Glutamatergic neuron (in vitro differentiated cells): ENCODE measurements at places on chromosomes 6 and 20.

DNA sequence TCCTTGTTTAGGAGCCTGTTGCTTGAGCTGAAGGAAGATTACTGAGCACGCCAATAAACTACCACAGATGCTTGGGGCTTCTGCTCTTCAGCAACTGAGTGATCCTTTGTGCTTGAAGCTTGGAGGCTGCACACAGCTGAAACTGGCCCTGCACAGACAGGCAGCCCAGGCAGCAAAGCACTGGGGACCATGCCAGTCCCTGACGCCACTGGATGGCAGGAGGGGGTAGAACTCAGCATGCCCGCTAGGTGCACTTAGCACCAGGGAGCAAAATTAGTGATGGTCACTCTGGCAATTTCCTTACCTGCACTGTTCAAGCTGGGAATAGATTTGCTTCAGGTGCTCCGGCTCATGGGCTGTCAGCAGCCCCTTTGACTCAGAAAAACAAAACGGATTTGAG lies 91.5 kb downstream of the FAM50B start:
- DNase-seq = no peak

GRCh38 chr6:4958624-4959023 lies 45.2 kb downstream of the RPP40 start:
- DNase-seq = no peak

DNA sequence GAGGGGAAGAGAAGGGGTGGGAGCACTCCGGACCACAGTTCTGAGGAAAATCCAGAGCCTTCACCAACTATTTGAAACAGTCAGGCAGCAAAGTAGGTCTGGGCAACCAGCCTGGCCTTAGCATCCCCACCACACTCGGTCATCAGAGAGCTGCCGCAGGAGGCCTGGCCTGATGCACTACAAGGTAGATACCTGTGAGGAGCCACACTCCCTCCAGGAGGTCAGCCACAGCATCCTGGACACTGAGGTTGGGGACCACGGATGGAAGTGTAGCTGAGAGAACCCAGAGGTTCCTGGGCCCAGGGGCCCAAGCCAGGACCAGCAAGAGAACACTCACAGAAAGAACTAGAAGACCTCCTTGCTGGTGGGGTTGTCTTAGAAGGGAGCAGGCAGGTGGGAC lies 194.8 kb upstream of the PROKR2 start:
- no peak for DNase-seq

DNA sequence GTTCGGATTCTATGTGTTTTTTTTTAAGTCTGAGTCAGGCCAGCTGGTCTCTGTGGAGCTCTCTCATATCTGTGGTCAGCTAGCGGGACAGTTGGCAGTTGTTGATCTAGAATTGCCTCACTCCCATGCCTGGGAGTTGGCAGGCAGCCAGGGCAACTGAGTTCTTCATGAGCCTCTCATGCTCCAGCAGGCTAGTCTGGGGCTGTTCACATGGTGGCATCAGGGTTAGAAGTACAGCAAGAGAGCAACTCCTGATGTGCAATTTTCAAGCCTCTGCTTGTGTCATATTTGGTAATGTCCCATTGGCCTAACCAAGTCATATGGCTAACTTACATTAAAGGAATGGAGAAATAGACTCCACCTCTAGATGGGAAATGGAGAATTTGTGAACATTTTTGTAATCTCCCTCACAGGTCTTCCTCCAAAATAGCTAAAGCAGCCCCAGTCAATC lies 6.7 kb upstream of the IFT52 start:
- DNase-seq = no peak

GRCh38 chr6:144652292-144652891 lies 367.3 kb downstream of the UTRN start:
- DNase-seq = no peak

- no peak for DNase-seq
Observed at GRCh38 chr20:24998631-24999445, 6.3 kb upstream of the APMAP start.

DNA sequence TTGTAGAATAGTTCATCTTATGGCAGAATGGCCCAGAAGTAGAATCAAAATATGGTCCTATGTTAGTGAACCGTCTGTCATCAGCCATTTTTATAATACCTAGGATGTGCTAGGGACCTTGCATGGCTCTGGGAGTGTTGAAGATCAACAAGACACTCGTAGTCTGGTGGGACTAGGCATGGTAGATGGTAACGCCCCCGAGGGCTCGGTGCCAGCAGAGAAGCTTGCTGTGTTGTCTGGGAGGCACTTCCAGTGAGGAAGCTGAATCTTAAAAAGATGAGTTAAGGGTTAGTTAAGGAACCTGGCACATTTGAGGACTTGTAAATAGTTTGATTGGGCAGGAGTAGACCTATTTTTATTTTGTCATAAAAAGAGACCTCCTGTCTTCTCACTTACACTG lies 82.4 kb downstream of the MAP3K4 start:
- no peak for DNase-seq

DNA sequence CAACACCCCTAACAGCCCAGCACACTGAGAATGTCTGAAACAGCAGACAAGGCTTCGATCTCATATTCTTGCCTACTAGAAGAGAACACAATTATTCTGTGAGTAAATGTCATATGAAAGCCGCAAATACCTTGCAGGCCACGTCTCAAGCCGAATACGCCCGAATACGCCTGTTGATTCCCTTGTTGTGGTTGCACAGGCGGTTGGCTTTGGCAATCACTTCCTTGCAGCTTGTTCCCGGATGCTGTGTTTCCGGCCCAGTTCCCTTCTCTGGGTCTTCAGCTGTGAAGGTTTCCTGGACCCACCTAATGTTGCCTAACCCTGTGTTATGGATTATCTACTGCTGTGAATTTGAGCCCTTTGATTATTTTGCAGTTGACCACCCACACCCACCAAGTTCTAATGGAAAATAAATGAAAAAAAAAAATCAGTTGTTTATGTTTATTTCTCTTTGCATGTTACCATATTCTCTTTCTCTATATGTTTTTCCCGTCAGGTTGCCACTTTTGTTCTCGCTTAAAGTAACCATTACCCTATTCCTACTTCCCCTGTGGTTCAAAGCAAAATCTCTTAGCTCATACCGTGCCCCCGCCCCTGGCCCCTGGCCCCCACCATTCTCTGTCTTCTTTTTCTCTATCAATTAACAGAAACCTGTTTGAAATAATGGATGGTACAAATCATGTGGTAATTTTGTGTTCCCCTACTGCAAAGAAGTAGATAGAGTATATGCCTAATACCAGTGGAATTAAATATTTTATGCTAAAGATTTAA lies 172.4 kb downstream of the ADGB start:
- DNase-seq = no peak

- DNase-seq = no peak
Observed at GRCh38 chr6:112502351-112503090, 155.4 kb downstream of the RFPL4B start.

DNA sequence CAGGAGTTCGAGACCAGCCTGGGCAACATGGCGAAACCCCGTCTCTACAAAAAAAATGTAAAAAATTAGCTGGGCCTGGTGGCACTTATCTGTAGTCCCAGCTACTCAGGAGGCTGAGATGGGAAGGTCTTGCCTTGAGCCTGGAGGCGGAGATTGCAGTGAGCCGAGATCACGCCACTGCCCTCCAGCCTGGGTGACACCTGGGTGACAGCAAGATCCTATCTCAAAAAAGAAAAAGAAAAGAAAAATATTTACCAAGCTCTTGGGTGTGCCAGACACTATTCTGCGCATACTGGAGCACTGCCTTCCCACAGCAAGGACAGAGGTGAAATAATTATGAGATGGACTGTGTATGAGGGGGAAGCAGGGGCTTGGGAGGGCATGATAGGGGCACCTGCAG lies 19.6 kb downstream of the POFUT1 start:
- DNase-seq = no peak

- no peak for DNase-seq
Observed at GRCh38 chr20:22465622-22466446, 118.5 kb downstream of the FOXA2 start.

- no peak for DNase-seq
Observed at GRCh38 chr6:40474937-40475336, 112.2 kb downstream of the LRFN2 start.

DNA sequence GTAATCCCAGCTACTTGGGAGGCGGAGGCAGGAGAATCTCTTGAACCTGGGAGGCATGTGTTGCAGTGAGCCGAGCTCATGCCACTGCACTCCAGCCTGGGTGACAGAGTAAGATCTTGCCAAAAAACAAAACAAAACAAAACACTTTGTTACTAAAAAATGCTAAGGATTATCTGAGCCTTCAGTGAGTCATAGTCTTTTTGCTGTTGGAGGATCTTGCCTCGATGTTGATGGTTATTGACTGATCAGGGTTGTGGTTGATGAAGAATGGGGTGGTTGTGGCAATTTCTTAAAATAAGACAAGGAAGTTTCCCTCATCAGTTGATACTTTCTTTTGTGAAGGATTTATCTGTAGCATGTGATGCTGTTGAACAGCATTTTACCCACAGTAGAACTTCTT lies 196.8 kb upstream of the HDDC2 start:
- no peak for DNase-seq

DNA sequence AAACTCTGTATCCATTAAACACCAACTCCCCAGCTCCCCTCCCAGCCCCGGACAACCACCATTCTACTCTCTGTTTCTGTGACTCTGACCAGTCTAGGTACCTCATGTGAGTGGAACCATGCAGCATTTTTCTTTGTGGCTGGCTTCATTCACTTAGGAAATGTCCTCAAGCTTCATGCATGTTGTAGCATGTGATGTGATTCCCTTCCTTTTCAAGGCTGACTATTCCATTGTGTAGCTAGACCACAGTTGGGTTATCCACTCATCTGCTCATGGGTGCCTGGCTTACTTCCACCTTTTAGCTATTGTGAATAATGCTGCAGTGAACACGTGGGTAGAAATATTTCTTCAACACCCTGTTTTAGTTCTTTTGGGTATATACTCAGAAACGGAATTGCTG lies 8.8 kb upstream of the BPHL start:
- no peak for DNase-seq

DNA sequence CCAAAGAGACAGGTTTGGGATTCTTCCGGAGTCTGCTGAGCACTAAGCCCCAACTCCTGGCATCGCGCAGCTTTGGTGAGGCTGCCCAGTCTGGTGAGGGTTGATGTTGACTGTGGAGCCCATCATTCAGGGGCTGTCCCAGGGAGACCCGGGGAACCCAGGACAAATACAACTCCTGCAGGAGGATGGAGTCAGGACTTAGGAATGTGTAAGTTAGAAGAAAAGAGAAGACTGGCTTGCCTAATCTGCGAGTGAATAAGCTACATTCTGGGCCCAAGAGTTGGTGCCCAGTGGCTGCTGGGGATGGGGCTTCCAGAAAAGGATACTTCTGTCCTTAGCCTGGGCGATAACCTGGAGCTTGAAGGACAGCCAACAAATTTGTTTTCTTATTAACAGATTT lies 47.9 kb downstream of the STK35 start:
- DNase-seq = no peak

- DNase-seq = no peak
Observed at GRCh38 chr6:130140084-130140483, 82.7 kb downstream of the SAMD3 start.

DNA sequence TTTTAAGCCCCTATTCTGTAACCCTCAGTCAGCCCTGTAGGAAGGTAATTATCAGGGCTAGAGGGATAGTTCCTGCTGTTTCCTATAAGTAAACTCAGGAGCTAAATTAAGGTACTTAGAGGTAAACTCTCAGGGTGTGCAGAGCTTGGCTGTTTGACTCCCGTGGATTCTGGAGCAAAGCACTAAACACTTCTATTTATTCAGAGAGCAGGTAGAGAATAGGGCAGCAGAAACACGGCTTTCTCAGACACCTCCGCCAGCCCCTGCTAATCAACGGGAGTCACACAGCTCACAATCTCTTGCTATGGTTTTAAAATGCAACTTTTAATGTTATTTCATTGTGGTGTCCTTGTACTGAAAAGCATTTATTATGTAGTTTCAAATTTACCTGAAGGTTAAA lies 21.8 kb downstream of the PRKN start:
- DNase-seq = no peak

GRCh38 chr6:44542401-44543116 lies 155.1 kb downstream of the CDC5L start:
- no peak for DNase-seq
